ENCODE measurements at places on chromosomes 6 and 20.

- no peak for DNase-seq
These were observed 4.3 kb downstream of the MYT1 start for GRCh38 chr20:64168381-64169090.

DNA sequence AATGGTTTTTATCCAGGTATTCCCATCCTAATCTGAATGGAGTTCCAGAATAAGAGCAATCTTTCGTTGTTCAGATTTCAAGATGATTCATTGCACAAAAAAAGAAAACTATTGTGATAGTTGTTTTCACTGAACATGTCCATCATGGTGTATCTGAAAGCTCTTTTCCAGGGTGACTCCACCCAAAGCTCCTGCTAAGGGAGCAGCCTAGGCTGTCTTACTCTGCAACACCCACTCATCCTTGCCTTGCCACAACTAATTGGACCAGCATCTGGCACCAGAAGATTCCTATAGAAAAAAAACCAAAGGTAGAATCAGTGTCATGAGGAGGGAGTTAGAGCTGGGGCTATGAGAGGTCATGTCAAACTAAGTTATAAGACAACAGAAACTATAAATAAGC lies 7.9 kb upstream of the SYNCRIP start:
- no peak for DNase-seq

- DNase-seq, result no peak
These were observed 5.2 kb upstream of the MANEA start for GRCh38 chr6:95572098-95572497.

- no peak for DNase-seq
These were observed 32.6 kb downstream of the TFAP2B start for GRCh38 chr6:50851049-50851845.

DNA sequence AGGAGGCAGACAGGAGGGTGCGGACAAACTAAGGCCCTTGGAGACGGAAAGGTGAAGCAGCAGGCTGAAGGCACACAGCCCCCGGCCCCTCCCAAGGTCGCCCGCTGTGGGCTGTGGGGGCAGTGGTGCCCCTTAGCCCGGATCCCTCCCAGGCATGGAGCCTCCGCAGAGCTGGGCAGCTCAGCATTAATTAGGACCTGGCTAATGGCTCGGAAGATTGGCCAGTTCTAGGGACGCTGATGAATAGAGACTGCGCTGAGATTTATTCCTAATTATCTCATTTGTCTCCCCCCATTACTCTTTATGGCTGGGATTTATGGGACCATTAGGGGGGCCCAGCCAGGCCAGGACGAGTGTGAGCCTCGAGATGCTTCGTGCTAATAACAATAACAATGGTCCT lies 20.4 kb downstream of the MDFI start:
- no peak for DNase-seq
